ENCODE measurements at places on chromosomes 4 and X. TPM values are rescaled to one million over a fixed set of nuclear protein-coding genes. Genes with fewer than 3 reads are reported as not detected.

DNA sequence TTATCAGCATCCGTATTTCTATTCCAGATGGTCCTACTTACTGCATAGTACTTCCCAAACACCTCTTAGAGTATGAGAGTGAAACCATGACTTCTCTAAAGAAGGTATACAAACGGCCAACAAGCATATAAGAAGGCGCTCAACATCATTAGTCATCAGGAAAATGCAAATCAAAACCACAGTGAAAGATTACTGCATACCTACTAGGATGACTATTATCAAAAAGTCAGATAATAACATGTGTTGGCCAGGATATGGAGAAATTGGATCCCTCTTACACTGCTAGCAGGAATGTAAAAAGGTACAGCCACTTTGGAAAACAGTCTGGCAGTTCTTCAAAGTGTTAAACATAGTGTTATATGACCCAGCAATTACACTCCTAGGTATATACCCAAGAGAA is 215.3 kb upstream of the CXorf66 start:
- DNase-seq = no peak

DNA sequence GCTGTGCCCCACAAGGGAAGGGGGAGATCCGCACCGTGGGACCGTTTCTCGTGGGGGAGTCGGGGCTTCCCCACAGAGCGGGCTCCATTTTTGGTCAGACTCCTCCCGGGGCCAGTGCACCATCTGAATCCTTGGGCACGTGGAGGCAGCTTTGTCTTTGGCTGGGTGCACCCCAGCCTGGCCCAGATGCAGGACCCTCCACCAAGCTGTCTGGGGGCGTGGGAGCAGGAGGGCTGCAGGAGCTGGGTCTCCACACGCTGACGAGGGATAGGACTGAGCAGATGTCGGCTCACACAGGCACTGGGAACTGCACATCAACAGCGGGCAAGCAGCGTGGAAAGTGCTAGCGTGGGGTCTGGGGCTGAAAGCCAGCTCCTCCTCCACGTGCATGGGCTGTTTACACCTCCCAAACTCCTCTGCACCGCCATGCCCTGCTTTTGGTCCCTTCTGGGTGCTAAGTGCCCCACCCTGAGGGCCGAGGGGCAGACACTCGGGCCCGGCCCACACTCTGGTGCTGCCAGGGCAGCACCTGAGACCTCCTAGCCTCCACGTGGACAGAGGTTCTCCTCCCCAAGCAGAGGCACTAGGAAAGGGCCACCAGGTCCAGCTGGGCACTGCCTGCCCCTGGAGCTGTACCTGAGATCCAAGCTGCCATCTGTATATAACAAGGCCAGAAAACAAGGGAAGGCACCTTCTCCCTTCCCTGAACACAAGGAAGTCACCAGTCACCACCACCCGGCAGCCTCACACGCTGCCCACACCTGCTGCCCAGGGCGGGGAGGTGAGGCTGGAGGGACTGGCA is 13.8 kb downstream of the DGKQ start:
- DNase-seq = no peak

DNA sequence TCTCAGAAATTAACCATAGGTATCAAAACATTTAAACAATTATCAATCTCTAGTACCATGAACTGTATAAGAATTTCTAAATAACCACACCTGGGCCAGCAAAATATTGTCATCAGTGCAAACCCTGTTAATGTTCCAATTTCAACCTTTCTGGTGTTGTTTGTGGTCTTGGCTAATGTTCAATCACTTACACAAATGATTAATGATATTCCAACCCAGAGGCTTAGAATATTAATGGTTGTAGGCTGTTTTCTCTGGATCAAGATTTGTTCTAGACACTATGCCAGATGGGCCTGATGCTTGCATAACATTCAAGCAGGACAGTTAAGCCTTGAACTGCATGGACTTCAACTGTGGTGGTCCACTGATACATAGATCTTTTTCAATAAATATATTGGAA is 69.1 kb downstream of the HS3ST1 start:
- DNase-seq = no peak

DNA sequence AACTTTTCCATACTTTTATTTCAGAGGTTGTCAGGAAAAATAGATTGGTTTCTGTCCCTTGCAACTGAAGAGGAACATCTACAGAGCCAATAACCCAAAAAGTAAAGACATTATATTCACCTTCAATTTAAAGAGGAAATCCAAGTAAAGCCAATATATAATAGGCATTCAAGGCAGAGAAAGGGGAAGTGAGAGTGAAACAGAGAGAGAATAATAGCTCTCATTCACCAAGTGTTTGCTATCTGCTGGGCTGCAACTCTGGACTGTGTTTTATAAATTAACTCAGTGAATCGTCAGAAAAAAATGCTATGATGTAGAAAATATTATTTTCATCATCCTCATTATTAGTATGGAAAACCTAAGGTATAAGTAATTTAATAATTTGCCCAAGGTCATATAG is 448.5 kb downstream of the TRAM1L1 start:
- no peak for DNase-seq

DNA sequence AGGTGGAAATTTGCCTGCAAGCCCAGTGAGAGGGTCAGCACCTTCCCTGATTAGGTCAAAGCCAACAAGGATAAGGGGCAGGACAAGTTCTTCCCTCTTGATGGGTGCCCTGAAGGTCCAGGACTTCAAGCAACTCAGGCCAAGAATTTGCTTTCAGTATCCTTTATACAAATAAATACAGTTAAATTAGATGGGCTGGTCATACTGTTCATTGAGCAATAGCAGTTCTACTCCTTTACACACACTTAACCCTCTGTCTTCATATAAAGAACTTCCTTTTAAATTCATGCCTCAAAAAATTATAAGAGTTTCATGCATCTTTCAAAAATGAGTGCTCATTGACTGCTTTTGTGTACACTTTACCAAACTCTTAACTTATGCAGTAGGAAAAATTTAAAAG is 392.0 kb downstream of the SPRY1 start:
- DNase-seq = no peak

The GPR82 gene
- 0.17 TPM for total RNA-seq

The KIAA1210 gene
- 2.1 TPM for total RNA-seq

The GAGE12H gene
- not detected for total RNA-seq

All from spinal cord (tissue), 10 donors.